ENCODE measurements at places on chromosomes 5 and 9.

DNA sequence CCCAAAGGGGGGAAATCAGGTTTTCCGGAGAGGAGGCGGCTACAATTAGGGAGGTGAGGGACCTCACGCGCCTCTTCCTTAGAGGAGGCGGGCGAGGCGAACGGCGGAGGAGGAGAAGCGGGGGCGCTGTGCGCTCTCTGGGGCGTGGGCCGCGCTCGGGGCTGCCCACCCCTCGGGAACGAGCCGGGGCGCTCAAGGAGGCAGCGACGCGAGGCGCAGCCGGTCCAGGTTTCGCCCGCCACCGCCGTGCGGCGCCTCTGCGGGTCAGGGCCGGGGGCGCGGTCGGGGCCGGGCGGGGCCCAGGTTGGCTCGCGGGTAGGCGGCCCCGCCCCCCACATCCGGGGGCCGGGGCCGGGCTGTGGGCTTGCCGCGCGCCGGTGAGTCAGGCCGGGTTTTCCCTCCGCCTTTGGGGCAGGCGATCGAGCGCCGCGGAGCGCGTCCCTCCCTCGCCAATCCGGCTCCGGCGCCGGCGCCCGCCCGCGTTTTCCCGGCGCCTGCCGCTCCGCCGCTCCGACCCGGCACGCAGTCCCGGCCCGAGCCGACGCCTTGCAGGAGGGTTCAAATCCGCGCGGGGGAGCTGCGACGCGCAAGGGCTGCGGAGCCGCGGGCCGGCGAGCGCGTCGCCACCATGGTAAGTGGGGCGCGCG, at the start of gene N4BP3:
TSS of gene N4BP3 (plus strand) at position 392 of the 647 bp plus-strand sequence. CDS start 6,052 bp downstream, outside the sequence.
- DNase-seq: peak; percentile 85

DNA sequence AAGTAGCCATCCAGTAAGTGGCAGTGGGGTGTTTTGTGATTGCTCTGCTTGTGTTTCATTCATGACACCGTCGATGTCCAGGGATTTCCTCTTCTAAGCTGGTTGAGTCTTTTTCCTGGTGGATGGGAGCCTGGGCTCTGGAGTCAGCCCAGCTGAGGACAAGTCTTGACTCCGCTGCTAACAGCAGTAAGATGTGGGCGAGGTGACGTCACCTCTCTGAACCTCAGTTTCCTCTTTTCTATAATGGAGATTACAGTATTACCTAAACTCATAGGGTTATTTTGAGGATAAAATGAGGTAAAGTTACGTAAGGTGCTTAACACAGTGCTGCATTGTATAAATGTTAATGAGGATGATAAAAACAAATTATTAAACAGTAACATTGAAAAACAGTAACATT, 21.3 kb downstream of the FGF1 start:
- no peak for DNase-seq

- no peak for DNase-seq
These were observed 151.7 kb upstream of the MPDZ start for GRCh38 chr9:13431222-13431536.

DNA sequence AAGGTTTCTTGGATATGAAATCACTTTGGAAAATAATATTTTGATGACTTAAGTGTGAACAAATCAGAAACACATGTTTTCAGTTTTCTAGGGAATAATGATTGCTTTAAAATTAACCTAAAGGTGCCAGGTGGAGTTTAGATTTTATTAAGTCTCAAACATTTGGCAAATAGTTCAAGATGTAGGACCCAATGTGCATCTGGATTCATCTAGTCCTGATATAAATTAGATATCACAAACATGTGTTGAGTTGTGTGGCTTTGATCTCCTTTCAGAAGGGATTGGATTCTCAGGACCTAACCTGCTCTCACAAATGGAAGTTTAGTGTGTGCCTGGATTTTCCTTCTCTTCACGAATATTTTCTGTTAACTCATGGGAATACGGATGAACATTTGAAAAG, 291.4 kb upstream of the ISL1 start:
- no peak for DNase-seq

- no peak for DNase-seq
These were observed 1.1 kb upstream of the STK10 start for GRCh38 chr5:172188893-172189692.

All from HuH-7.5 (cell line).